Osteocyte (in vitro differentiated cells): ENCODE measurements at places on chromosomes 12 and 14. TPM values are rescaled to one million over a fixed set of nuclear protein-coding genes. Genes with fewer than 3 reads are reported as not detected.

- peaks cover 28% of the 10 kb centered on the region for H3K4me1 ChIP-seq
- no peaks in the 10 kb centered on the region for H3K27me3 ChIP-seq
- no peaks in the 10 kb centered on the region for H3K36me3 ChIP-seq
These were observed 18.9 kb upstream of the POC1B start for GRCh38 chr12:89544681-89545184.

Gene TMEM229B
- 0.37 and 0.51 TPM in 2 replicates for total RNA-seq

Gene BICDL1
- not detected in 2 replicates for total RNA-seq

DNA sequence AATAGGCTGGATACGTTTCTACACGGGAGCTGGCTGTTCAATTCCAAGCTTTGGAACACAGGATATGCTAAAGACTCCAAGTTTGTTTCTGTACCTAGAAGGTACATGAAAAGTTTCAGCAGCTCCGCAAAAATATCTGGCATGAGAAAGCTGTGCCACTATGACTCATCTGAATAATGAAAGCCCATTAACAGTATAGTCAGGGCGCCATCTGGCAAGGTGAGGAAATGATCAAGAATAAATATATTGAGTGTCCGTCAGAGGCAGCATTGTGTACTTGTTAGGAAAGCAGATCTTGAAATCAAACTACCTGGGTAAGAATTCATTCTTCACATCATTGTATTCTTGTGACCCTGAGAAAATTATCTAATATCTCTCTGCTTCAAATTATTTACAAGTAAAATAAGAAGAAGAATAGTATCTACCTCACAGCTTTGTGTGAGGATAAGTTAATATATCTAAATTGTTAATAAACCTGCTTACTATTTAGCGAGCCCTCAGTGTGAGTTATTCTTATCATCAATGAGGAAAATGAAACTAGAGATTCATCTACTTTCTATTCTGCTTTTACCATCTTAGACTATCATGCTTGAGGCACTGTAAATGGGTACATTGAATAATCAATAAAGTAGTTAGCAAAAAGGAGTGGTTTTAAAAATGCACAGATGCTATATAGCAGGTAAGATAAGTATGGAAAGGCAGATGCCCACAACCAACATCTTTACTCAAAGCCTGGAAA, 53.5 kb downstream of the FSCB start:
- DNase-seq: no peak
- no peaks in the 10 kb centered on the region for H3K4me1 ChIP-seq
- H3K4me3 ChIP-seq: no peak overlapping the region
- H3K27me3 ChIP-seq: no peaks in the 10 kb centered on the region
- H3K36me3 ChIP-seq: no peaks in the 10 kb centered on the region

Gene CISTR
- total RNA-seq: not detected in 2 replicates

- no peaks in the 10 kb centered on the region for H3K4me1 ChIP-seq
- H3K27me3 ChIP-seq: no peaks in the 10 kb centered on the region
- H3K4me3 ChIP-seq: no peak overlapping the region
- H3K27ac ChIP-seq: no peak overlapping the region
These were observed 367.7 kb upstream of the NOVA1 start for GRCh38 chr14:26965490-26965889.

GRCh38 chr12:103415681-103416080, 80.1 kb downstream of the C12orf42 start:
- no peaks in the 10 kb centered on the region for H3K27me3 ChIP-seq
- no peaks in the 10 kb centered on the region for H3K36me3 ChIP-seq
- DNase-seq: no peak
- H3K4me3 ChIP-seq: no peak overlapping the region
- H3K4me1 ChIP-seq: no peaks in the 10 kb centered on the region

- DNase-seq: no peak
- H3K36me3 ChIP-seq: no peaks in the 10 kb centered on the region
- no peaks in the 10 kb centered on the region for H3K27me3 ChIP-seq
- no peak overlapping the region for H3K4me3 ChIP-seq
- no peak overlapping the region for H3K27ac ChIP-seq
These were observed 100.8 kb downstream of the CCER1 start for GRCh38 chr12:90854136-90854689.

DNA sequence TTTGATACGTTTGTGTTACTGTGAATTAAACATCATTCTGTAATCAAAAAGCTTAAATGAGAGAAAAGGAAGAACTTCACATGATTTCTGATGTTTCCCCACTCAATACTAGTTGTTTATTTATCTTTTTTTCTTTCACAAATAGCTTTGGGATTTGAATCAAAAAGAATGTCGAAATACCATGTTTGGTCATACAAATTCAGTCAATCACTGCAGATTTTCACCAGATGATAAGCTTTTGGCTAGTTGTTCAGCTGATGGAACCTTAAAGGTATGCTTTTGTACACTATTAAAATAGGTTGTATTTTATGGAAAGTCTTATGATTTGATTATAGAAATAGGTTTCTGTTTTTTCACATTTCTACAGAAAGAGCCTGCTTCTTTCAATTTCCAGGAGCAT, 41.5 kb downstream of the APAF1 start:
- no peak for DNase-seq
- no peak overlapping the region for H3K27ac ChIP-seq
- H3K4me3 ChIP-seq: no peak overlapping the region
- peaks cover 6% of the 10 kb centered on the region for H3K4me1 ChIP-seq

DNA sequence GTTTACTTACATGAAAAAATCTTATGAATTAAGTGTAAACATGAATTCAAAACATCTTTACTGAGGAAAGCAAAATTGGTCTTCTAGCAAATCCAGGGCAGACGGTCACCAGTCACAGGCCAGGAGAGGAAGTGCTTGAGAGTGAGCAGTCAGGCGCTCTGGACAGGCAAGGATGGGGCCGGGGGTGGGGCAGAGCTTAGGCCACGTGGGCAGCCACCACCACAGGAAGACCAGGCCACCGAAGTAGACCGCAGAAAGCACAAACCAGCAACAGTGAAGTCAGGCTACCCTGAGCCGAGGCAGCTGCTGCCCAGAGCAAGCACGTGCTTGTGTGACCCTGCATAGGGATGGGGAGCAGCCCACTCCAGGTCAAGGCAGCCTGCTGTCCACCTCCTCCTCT, 33.5 kb downstream of the SLC6A12 start:
- H3K36me3 ChIP-seq: no peaks in the 10 kb centered on the region
- H3K27ac ChIP-seq: no peak overlapping the region
- H3K27me3 ChIP-seq: no peaks in the 10 kb centered on the region

GRCh38 chr14:69844171-69844570, 35.0 kb upstream of the SMOC1 start:
- no peaks in the 10 kb centered on the region for H3K4me1 ChIP-seq
- no peak overlapping the region for H3K27ac ChIP-seq
- H3K27me3 ChIP-seq: peaks cover 8% of the 10 kb centered on the region

- DNase-seq: no peak
- H3K4me3 ChIP-seq: no peak overlapping the region
- no peaks in the 10 kb centered on the region for H3K36me3 ChIP-seq
- peaks cover 12% of the 10 kb centered on the region for H3K27me3 ChIP-seq
- peaks cover 3% of the 10 kb centered on the region for H3K4me1 ChIP-seq
- H3K27ac ChIP-seq: no peak overlapping the region
These were observed 12.3 kb upstream of the DLK1 start for GRCh38 chr14:100714258-100714892.

Gene FGF23
- total RNA-seq: not detected in 2 replicates

Gene MYF6
- total RNA-seq: not detected in 2 replicates

Gene KLRB1
- total RNA-seq: not detected in 2 replicates

DNA sequence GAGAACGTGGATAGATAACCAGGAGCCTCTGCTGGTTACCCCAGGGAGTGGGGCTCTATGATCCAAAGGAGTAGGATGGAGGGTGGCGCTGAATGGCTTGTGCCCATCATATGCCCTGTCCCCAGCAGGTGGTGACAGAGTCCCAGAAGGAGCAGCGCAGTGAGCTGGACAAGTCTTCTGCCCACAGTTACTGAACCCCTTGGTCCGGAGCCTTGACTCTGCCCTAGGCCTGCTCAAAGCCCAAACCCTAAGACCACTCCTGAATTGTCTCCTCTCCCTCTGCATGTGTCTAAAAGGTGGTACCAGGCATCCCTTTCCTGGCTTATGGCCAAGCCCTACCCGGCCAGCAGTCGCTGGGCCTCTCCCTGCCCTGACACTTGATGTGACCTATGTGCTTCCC, 3.2 kb downstream of the PRPH start:
- peaks cover 2% of the 10 kb centered on the region for H3K36me3 ChIP-seq
- peaks cover 12% of the 10 kb centered on the region for H3K4me1 ChIP-seq
- H3K27me3 ChIP-seq: peaks cover 55% of the 10 kb centered on the region
- H3K27ac ChIP-seq: no peak overlapping the region
- DNase-seq: no peak

Gene CD9
- 77.1 and 84.5 TPM in 2 replicates for total RNA-seq

- H3K4me1 ChIP-seq: peaks cover 70% of the 10 kb centered on the region
- H3K36me3 ChIP-seq: no peaks in the 10 kb centered on the region
These were observed 86.7 kb downstream of the CHGA start for GRCh38 chr14:93009471-93010129.

- H3K4me3 ChIP-seq: no peak overlapping the region
- peaks cover 5% of the 10 kb centered on the region for H3K36me3 ChIP-seq
- no peaks in the 10 kb centered on the region for H3K27me3 ChIP-seq
- H3K4me1 ChIP-seq: peaks cover 18% of the 10 kb centered on the region
- peak overlapping the region; percentile 9 for H3K27ac ChIP-seq
- DNase-seq: no peak
These were observed 9.5 kb upstream of the KRT7 start for GRCh38 chr12:52223406-52224039.

DNA sequence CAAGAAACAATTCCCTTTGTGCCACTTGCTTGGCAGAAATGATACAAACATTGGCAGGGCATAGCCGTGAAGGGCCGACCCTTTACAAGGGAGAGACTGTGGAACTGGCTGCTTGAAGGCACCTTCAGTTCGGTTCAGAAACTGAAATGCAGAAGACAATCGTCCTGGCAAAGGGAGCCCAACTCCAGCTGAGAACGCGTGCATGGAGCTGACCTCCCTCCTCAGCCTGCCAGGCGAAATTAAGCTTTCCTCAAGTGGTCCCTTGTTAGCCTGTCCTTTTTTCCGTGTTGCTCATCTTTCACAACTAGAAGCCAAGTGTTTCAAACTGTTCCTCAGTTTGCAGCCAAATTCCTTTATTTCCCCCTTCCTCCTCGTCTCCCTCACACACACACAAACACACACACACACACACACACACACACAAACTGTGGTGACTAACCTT, 8.1 kb downstream of the LGR5 start:
- peaks cover 12% of the 10 kb centered on the region for H3K36me3 ChIP-seq
- DNase-seq: no peak
- H3K4me1 ChIP-seq: peaks cover 63% of the 10 kb centered on the region
- no peaks in the 10 kb centered on the region for H3K27me3 ChIP-seq

Gene KRT82
- not detected in 2 replicates for total RNA-seq

Gene ASPG
- total RNA-seq: not detected in 2 replicates

Gene GALNT8
- 0.16 and 0.21 TPM in 2 replicates for total RNA-seq

DNA sequence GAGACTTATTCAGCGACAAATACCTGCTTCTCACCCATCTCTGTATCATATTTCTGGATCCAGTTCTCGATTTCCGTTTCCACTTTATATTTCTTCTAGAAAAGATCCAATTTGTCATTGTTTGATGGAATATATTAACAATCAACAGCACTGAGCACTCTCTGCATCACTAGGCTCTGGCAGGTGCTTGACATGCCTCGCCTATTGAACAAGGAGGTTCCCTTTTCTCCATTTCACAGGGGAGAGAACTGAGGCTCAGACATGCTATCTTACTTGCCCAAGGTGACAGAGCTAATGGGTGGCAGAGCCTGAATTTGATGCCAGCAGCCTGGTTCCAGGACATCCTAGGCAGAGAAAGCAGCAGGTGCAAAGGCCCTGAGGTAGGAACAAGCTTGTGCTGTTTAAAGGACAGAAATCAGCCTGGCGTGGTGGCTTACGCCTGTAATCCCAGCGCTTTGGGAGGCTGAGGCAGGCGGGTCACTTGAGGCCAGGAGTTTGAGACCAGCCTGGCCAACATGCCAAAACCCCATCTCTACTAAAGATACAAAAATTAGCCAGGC, 12.1 kb downstream of the RITA1 start:
- H3K27ac ChIP-seq: no peak overlapping the region
- peaks cover 51% of the 10 kb centered on the region for H3K4me1 ChIP-seq
- DNase-seq: no peak
- no peak overlapping the region for H3K4me3 ChIP-seq
- no peaks in the 10 kb centered on the region for H3K36me3 ChIP-seq

GRCh38 chr14:55699131-55700057, 119.4 kb downstream of the KTN1 start:
- peaks cover 2% of the 10 kb centered on the region for H3K36me3 ChIP-seq
- H3K4me1 ChIP-seq: peaks cover 12% of the 10 kb centered on the region
- no peaks in the 10 kb centered on the region for H3K27me3 ChIP-seq
- no peak for DNase-seq
- no peak overlapping the region for H3K27ac ChIP-seq
- no peak overlapping the region for H3K4me3 ChIP-seq

DNA sequence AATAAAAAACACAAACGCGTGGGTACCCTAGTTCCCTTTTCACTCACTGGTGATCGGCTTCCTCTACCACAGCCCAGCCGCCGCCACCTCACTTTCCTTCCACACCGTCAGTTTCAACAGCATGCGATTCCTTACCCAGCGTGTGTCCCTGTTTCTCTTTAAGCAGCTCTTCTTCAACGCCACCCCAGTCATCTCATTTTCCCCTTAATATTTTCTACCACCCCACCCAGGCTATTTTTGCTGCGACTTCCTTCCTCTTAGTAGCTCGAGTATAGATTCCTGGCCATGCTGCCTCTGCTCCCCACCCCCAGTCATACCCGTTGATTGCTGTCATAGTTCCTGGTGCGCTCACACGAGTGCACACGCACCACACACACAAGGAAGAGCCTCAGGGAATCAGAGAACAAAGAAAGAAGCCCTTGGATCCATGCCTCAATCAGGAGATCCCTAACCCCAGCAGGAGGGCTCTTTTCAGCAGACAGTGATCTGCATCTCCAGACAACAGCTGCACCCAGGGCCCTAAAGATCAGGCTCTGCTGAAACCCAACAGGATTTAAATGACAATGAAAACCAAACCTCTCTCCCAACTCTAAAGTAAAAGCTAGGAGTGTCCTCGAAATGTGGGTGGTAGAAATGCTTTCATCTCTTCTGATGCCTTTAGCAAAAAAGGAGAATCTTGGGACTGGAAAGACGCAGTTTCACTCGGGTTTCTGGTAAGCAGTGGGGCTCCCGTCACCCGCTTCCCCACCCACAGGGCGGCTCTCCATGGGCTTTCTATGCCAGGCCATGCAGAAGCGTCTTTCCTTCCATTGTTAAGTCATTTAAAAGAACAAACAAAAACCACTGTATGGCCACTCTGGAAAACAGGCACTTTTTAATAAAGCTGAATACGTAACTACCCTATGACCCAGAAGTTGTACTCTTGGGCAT, 23.8 kb downstream of the VPS37B start:
- no peaks in the 10 kb centered on the region for H3K27me3 ChIP-seq
- peak overlapping the region; percentile 66 for H3K4me3 ChIP-seq
- peak overlapping the region; percentile 93 for H3K27ac ChIP-seq
- H3K36me3 ChIP-seq: peaks cover 18% of the 10 kb centered on the region
- H3K4me1 ChIP-seq: peaks cover 59% of the 10 kb centered on the region
